ENCODE measurements at places on chromosomes 13 and 19.
A peak's percentile ranks its signal among the peaks of the same experiment; 100 is the strongest.

DNA sequence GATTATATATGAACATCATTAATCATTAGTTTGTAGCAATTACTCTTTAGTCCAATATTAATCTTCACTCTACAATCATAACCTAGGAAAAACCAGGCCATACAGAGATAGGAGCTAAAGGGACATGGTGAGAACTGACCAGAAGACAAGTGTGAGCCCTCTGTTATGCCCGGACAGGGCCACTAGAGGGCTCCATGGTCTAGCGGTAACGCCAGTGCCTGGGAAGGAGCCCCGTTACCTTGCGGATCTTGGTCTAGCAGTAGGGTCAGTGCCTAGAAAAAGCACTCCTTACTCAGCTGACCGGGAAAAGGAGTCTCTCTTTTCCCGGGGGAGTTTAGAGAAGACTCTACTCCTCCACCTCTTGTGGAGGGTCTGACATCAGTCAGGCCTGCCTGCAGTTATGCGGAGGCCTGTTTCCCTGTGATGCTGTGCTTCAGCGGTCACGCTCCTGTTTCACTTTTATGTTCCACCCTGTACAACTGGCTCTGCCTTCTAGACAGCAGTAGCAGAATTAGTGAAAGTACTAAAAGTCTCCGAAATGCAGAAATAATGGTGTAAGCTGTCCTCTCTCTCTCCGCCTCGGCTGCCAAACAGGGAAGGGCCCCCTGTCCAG is 13.8 kb downstream of the OR7D4 start:
- peak; percentile 68 for DNase-seq

GRCh38 chr19:28425046-28425931 is 787.7 kb downstream of the UQCRFS1 start:
- DNase-seq: no peak

GRCh38 chr13:24854311-24854710 is 90.3 kb downstream of the RNF17 start:
- DNase-seq: no peak

DNA sequence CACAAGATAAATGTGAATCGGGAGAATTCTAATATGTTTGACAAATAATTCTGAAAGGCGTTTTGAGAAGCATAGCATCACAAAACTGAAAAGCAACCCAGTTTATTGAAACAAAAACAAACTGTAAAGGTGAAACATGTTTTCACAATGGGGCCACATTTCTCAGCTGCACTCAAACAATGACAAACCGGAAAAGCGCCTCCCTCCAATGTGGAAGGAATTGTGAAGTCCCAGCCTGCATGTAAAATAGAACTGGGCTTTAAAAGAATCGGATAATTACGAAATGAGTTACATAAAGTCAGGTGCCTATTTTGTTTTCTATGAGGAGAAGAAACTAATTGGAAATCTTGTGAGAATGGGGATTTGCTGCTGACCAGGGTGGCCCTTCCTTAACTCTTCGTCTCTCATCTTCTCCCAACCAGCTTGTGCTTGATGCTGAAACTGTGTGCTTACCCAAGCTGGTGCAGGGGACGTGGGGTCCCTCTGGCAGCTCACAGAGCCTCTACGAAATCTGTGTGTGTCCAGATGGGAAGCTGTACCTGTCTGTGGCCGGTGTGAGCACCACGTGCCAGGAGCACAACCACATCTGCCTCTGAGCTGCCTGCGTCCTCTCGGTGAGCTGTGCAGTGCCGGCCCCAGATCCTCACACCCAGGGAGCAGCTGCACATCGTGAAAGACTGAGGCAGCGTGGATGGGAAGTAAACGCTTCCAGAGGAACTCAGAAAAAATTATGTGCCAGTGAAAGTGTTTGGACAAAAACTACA is 109.4 kb downstream of the SACS start:
- no peak for DNase-seq

- no peak for DNase-seq
Observed at GRCh38 chr13:66859078-66859477, 371.1 kb downstream of the PCDH9 start.

DNA sequence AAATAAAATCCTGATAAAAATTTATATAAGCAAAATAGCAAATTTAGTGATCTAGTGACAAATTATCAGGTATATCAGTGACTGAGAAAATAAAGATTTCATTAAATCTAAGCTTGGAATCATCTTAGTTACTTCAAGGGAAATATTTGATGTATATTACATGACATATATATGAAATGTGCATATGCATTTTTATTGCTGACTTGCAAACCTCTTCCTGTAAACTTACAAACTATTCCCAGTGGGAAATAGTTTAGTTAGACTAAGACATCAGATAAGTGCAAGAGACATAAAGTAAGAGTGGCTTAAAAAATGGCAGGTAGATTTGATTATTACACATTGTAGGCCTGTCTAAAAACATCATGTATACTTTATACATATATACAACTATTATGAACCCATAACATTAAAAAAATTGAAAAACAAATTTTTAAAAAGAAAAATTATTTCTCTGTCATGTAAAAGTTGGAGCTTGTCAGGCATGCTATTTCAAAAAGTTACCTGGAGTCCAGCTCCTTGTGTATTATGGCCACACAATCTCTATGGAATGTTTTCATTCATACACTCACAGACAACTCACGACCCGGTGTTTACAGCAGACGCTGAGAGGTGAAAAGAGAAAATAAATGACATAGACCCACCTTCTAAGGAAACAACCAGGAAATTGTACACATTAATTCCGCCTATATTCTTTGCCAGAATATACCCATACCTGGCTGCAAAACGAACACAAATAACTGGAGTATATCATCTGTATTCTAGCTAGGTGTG is 724.5 kb downstream of the SLITRK6 start:
- no peak for DNase-seq

- DNase-seq: no peak
Observed at GRCh38 chr19:34067861-34068271, 104.4 kb upstream of the LSM14A start.

GRCh38 chr13:50361282-50361681 is 346.0 kb downstream of the KCNRG start:
- DNase-seq: no peak

GRCh38 chr19:46756544-46756888 is 10.3 kb upstream of the STRN4 start:
- no peak for DNase-seq

DNA sequence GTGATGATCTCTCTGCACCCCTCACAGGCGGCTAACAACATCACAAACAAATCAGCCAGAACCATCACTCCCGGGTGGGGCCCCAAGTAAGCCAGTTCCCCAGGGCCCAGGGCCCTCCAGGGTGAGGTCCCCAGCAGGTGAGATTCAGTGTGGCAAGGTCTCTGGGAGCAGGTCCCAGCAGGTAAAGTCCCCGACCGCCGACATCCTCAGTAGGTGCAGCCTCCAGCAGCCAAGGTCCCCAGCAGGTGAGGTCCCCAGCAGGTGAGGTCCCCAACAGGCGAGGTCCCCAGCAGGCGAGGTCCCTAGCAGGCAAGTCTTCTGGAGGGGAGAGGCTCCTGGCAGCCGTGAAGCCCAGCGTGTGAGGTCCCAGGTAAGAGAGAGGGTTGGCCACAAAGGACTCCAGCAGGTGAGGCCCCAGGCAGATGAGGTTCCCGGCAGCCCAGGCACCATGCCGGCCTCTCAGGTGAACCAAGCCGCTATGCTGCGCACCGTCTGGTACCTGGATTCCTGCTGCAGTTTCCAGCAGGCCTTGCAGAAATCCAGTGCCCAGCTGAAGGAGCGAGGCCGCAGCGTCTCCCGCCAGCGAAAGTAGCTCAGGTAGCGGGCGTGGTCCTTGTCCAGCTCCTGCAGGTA is 3.9 kb upstream of the FUT6 start:
- DNase-seq: no peak

GRCh38 chr13:45737571-45738017 is 35.5 kb downstream of the CBY2 start:
- DNase-seq: no peak

GRCh38 chr13:44015811-44016210 is 136.1 kb downstream of the LACC1 start:
- no peak for DNase-seq

GRCh38 chr13:71583581-71583980 is 283.4 kb downstream of the DACH1 start:
- no peak for DNase-seq

DNA sequence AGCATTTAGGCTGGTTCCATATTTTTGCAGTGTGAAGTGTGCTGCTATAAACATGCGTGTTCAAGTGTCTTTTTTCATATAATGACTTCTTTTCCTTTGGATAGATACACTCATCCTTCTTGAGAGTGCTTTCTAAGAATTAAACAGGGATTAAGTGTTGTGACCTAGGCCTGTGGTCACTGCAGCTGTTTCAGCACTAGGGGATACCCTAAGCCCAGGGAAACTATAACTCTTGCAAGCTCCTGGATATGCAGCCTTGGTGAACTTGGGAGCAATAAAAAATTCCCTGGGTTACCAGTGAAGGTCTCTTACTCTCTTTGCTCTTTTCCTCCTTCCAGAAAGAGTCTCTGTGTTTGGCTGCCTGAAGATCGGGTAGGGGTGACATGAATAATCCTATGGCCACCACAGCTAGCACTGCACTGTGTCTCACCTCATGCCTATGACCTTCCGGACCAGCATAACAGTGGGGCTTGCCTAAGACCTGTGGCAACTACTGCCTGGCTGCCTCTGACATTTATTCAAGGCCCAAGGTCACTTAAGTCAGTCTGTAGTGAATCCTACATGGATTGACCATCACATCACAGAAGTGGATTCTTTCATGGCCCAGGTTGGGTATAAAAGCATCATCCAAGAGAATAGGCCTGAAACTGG is 799.7 kb downstream of the DACH1 start:
- DNase-seq: no peak

GRCh38 chr13:75285310-75285709 is 196.7 kb downstream of the TBC1D4 start:
- DNase-seq: no peak

GRCh38 chr13:83215627-83216026 is 666.6 kb downstream of the SLITRK1 start:
- no peak for DNase-seq

GRCh38 chr19:39546599-39546998 is 6.6 kb upstream of the EID2 start:
- DNase-seq: no peak

GRCh38 chr13:21567714-21568113 is 36.3 kb downstream of the MICU2 start:
- no peak for DNase-seq

DNA sequence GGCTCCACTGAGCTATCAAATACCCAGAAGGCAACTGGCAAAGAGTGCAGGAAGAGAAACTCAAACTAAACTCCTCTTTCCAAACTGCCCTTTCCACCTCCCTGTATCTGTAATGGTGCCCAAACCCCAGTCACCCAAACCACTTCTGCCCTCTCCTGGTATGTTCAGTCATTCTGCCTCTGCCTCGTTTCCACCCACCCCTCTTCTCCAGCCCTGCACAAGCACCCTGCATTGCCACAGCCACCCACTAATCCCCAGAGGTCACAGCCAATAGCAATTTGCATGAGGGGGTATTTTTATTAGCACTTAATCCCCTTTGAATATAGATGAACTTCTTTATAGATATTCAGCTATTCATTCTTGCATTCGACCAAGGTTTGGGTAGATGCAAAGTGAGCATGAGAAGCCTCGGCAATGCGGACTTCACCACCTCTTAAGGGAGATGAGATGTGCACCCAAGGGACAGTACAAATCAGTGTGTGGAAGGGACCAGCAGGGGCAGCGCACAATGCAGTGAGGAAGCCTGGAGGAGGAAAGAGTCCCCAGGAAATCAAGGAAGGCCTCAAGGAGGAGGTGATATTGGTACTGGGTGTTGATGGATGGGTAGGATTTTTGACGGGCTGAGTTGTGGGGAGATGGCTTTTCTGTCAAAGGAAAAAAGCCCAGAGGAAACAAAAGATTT is 12.4 kb downstream of the TMEM272 start:
- peak; percentile 73 for DNase-seq

DNA sequence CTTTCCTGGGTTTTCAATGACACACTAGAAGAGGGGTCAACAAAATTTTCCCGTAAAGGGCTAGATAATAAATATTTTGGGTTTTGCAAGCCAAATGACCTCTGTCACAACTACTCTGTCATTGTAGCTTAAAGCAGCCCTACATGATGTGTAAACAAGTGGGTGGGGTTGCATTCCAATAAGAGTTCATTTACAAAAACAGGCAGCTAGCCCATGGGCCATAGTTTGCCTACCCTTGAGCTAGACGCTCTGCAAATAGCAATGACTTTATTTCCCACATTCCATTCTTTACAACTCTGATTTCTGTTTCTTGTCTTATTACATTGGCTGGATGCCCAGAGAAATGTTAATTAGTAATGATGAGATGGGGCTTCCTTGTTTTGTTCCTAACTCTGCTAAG is 76.0 kb downstream of the ZNF557 start:
- DNase-seq: no peak

GRCh38 chr13:66314911-66315310 is 915.2 kb downstream of the PCDH9 start:
- no peak for DNase-seq

DNA sequence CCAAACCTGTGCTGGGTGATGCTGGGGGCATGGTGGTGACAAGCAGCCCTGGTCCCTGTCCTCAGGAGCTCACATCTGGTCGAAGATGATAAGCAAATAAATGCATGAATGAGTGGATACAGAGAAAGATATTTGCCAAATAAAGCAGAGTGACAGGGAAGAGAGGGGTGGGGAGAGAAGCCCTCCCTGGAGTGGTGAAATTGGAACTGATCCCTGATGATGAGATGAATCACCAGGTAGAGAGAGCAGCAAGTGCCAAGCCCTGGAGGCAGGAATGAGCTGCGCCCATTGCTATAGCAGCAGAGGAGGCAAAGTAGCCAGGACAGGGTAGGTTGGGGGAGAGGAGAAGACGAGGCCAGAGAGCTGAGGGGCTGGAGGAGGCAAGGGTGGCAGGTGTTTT is 13.7 kb downstream of the FXYD5 start:
- DNase-seq: no peak

- no peak for DNase-seq
Observed at GRCh38 chr13:27037571-27037970, 134.0 kb downstream of the USP12 start.

DNA sequence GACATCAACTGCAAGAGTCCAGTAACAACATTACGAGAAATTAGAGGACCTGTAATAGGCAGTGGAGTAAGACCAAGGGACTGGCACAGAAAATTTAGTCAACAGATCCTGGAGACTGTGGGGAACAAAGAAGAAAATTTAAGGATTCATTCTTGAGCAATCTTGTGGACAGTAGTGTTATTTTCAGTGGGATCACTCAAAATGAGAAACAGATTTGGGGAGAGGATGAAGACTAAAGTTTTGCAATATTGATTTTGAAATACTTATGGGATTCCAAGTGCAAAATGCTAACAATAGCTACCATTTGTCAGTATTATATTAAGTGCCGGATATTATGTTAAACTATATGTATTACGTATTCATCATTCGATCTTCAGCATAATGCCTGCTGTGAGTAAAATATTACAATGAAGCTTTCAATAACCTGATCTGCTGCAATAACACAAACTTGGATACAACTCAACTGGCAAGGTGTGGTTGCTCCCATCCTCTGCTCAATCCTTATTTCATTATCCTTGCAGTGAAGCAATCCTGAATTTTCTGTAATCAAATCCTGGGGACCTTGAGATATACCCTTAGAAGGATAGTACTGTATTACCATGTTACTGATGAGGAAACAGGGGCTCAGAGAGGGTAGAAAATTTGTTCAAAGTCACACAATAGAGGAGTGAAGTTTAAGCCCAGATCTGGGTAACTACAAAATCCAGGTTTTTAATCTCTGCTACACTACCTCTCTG is 84.2 kb downstream of the SACS start:
- DNase-seq: no peak

Measured in CD4-positive, alpha-beta T cell treated with Interleukin-6 for 4 hours (primary cell).